ENCODE measurements at places on chromosomes 16 and 17.
A peak's percentile ranks its signal among the peaks of the same experiment; 100 is the strongest.

DNA sequence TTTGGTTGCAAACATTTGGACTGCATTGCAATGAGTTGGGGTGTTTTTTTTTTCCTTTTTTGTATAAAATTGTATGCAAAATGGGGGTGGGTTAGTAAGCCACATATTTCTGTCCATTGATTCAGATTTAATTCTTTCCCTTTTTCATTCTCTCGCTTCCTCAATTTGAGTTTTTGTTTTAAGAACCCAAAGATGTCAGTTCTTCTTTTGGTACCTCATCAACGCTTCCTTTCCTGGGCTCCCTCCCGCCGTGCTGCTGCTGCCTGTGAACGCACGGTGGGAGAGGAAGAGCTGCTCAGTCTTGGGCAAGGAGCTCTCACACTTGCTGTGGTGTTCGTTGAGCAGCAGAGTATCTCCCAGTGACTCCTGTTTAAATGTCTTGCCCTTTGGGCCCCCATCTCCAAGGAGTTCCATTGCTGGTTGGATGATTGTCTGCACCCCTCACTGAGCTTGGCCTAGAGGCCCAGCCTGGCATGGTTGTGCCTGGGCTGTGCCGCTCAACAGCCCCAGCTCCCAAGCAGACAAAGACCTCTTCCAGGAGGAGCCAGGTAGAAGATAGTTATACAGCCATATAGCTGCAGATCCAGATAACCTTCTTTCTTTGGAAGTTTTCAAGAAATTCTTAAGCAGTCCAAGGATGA lies 13.6 kb downstream of the UBFD1 start:
- DNase-seq, result no peak

GRCh38 chr16:87426423-87427215 lies 34.5 kb downstream of the MAP1LC3B start:
- DNase-seq, result no peak

GRCh38 chr16:67543582-67543981 lies 15.0 kb downstream of the RIPOR1 start:
- no peak for DNase-seq

GRCh38 chr17:48134912-48135480 lies 27.4 kb downstream of the SNX11 start:
- no peak for DNase-seq

- DNase-seq, result no peak
Measured at GRCh38 chr16:66958857-66959703, 2.0 kb upstream of the CES3 start.

- DNase-seq, result no peak
Measured at GRCh38 chr16:89549007-89549700, 11.3 kb upstream of the RPL13 start.

GRCh38 chr16:55338646-55339045 lies 14.6 kb downstream of the IRX6 start:
- no peak for DNase-seq

DNA sequence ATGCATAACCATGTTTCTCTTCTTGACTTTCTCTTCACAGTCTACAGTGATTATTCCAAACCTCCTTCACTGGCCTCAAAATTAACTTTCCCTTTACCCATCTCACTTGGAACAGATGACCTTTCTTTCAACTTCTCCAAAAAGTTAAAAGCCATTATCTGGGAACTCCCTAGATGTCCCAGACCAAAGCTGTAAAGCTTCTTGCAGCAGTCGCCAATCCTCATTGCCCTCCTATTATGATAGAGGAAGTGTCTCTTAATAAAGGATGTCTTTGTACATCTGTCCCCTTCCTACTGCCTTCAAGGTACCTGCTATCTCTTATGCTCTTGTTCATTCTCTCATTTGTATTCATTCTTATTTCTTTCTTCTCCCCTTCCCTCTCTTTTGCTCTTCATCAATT lies 127.5 kb downstream of the MRTFB start:
- no peak for DNase-seq

DNA sequence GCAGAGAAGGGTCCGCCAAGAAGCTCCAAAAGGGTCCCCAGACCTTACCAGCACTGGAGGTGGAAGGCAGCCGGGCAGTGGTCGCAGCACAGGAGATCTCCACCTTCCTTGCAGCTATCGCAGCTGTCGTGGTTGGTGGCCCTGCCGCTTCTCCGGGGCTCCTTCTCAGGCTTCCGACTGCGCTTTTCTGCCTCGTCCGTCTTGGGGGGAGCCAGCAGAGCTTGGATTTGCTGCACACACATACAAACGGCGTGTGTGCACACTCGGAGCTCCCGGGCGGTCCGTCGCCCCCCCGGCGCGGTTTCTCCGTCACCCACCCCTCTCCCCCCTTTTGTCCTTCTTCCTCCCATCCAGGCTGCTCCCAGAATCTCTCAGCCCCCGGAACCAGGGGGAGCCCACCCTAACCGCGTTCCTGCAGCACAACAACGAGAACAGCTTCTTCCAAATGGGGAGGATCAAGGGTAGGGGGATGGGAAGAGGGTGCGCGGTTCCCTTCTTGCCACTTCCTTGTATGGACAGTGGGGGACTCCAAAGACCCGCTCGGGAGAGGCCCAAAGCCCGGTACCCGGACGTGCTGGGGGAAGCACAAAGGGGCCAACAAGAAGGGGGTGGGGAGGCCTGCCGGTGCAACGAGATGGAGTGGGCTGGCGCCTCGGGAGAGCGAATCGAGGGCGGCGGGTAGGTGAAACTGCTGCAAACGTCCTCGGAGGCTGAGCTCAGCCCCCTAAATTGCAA lies 1.1 kb downstream of the PHF12 start:
- DNase-seq, result peak; percentile 37

DNA sequence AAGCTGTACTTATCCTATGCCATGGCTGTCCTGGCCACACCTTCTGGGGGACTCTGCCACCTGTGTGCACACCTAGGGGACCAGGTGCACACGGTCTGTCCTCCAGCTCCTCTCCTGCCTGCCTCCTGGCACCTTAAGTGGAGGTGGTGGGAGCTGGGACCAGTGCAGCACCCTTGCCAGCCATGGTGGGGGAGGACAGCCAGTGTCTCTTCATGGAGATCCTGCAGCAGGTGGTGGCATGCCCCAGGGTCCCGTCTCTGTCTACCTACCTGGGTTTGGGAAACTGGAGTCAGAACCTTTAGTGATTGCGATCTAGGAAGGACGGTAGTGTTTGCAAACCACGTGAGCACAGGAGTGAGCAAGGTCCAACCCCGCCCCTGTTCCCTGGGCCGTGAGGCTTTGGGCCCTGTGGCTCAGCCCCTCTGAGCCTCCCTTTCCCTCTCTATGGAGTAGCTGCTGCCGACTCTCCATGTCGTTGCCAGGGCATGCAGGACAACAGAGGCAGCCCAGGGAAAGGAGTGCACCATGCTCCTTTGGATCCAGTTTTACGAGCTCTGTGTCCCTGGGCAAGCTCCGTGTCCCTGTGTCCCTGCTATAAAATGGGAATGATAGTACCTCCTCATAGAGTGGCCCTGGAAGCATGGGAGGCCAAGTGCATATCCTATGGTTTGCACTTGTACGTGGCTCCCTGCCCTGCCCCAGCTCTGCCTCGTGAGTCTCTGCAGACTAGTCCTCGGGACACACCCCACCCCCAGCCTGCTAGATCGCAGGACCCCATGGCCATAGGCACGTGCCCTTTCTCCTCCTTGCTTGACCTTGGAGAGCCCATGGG lies 7.1 kb downstream of the ADGRG1 start:
- DNase-seq, result no peak

DNA sequence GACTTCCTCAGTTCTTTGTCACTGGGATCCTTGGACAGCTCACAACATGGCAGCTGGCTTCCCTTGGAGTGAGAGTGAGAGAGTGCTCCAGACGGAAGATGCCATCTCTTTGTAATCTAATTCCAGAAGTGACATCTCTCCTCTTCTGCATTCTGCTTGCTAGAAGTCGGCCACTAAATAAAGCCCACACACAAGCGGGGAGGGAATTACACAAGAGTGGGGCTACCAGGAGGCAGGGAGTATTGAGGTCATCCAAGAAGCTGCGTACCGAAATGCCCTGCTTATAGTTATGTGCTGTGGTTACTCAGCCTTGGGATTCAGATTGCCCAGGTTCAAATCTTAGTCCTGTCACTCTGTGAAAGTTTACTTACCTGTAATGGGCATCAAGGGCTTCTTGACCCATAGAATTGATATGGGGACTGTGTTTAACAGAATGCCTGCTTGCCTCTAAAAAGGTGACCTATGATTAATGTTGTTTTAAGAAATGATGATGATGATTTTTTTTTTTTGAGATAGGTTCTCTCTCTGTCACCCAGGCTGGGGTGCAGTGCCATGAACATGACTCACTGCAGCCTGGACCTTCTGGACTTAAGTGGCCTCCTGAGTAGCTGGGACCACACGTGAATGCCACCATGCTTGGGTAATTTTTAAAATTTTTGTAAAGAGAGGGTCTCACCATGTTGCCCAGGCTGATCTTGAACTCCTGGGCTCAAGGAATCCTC lies 120.9 kb upstream of the HS3ST2 start:
- no peak for DNase-seq

DNA sequence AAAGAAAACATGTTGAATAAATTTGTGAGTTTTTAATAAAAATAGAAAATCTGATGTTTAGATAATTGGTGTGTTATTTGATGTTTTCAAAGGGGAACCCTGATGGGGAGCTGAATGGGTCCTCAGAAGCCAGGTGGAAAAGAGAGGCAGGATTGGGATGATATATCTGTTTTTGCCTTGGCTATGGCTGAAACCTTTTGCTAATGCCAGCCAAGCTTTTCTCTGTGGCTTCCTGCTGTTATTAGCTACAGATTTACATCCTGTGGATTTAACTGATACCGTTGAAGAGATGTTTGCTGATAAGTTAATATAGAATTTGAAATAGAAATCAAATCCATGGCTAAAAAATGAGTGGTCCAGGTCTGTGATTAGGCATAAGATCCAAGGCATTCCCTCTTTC lies 4.2 kb upstream of the AATF start:
- DNase-seq, result no peak

DNA sequence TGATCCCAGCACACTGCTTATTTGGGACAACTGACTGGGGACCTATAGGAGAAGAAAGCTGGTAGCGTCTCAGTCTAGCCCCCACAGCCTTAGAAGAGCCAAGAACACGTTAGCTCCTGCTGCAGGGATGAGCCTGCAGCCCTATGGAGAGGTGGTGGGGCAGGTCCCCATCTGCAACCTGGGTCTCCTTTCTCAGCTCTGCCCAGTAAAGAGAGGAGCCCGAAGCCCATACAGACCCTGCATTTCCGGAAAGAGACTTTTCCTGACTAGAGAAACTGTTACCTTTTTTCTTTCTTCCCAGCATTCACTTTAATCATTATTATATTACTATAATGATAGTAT lies 788 bp downstream of the METTL22 start:
- no peak for DNase-seq

DNA sequence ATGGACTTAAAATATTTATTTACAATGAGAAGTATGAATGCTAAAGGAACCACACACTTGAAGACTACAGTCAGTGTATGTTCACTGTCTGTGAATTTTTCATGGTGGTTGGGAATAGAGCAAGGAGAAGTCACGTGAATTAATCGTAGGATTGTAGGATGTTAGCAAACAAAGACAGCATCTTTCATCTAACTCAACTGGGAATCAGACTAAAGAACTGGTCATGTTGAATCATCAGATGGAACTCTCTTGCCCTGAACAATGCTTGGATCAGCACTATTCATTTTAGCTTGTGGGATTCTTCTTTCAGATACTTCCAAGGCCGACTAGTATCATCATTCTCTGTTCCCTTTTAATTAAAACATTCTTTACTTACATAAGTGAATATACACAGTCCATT lies 18.1 kb downstream of the KCNJ2 start:
- DNase-seq, result no peak
